ENCODE measurements at places on chromosomes 3 and 15.

DNA sequence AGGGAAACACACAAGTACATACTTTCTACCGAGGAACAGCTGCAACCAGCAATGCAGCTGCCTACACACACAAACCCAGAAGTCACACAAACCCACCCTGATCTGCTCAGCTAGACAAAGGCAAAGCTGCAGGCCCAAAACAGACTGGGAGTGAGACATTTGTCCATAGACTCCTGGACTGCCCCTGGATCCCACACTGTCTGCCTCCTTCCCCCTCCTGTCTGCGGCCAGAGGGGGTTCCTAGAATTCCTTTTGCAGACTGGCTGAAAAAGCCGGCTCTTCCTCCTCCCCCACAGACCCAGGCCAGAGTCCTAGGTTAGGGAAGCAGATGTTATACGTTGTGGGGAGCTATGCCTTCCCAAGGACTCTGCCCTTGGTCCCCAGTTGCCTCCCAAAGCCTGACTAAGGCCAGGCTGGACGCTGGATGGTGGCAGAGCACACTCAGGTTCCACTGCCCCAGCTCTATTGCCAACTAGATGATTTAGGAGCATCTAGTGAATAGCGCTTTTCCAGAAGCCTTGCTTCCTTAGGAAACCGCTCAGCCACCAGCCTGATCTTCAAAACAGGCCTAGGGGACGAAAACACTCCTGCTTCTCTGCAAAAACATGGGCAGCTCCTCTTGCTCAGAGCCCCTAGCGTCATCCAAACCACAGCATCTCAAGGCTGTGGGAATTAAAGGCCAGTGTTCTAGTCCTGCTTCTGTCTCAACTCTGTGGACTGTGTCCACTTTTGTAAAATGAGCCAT lies 37.4 kb upstream of the CILP start:
- no peak for DNase-seq

DNA sequence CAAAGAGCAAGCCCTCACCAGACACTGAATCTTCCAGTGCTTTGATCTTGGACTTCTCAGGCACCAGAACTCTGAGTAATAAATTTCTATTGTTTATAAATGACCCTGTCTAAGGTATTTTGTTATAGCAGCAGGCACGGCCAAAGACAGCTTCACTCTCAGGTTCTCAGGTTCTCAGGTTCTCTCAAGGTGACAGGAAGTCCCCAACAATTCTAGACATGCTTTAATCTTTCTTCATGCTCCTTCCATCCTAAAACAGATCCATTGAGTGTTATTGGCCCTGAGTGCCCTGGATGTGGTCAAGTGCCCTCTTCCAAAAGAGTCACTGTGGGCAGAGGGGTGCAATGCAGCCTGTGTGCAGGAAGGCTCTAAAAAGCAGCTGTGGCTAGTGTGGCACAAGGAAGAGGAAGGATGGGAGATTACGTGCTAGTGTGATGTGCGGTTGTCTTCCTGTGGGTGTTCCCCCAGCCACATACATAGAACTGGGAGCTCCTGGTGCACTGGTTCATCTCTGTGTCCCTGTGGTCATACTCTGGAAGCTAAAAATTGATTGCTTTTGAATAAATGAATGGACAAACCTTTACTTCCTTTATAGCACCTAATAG lies 11.0 kb upstream of the RAB7A start:
- DNase-seq, result no peak

DNA sequence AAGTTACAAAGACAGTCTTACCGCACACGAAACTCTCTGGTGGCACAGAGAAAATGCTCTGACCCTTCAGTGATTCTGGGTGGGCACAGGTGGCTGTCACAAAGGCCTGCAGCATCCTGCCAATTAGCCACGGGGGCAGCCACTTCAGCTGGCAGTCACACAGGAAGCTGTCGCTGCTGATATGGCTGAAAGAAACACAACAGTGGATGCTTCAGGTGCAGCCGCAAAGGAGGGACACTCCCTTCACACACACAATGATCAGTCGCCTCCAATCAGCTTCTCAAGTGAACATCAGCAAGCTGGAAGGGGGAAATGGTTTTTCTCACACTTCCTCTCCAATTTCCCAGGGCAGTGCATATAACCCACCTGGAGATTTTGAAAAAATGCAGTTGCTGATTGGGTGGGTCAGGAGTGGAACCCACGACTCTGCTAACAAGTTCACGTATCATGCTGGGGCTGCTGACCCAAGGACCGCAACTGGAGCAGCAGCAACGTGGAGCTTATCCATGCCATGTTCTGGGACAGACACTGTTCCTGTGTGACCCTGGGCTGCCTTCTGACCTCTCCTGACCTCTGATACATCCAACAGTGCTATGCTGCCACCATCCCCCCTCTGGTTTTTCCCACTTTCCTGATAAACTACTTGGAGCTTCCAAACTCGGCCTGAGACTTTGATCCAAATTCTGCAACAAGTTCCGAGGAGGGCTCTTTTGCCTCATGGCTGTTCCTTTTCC lies 106.6 kb downstream of the LRIG1 start:
- peak; percentile 61 for DNase-seq

- DNase-seq, result peak; percentile 94
Measured at GRCh38 chr3:3126477-3127431, at the start of gene TRNT1. Gene TRNT1 (plus strand): TSS chr3:3126940. CDS start chr3:3129041, 2,101 bp downstream.

DNA sequence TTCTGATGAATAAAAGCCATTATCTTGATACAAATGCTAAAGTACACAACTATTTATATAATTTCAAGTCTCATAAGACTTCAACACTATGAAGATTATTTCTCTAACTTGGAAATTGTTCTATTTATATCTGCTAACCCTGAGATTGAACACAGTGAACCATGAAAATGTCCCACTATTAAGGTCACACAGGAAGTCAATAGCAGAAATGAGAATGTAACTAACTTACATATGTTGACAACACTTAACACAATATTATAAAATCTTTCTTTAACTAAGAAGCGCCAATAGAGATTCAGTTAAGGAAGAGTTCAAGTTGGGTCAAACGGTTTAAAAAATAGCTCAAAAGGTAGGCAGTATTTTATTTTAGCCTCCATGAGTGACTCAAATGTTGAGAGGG lies 551.8 kb upstream of the CBLB start:
- DNase-seq, result no peak

GRCh38 chr15:101216100-101216499 lies 35.7 kb downstream of the CHSY1 start:
- no peak for DNase-seq

DNA sequence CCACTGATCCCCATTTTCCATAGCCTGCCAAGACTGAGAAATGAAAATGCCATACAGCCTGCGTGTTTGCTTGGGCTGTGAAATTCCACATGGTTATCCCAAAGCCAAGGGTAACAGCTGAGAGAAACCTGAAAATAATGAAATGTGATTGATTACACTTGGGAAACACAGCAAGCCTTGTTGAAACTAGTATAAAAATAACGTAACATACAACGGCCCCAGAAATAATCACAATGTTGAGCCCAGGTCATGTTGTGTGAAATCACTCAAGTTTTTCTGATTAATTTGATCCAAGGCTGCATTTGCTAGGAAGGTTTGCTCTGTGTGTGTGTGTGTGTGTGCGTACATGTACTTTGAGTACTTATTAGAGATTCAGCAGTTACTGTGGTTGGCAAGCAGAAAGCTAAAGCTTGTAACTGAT lies 269.0 kb downstream of the OXSM start:
- no peak for DNase-seq

DNA sequence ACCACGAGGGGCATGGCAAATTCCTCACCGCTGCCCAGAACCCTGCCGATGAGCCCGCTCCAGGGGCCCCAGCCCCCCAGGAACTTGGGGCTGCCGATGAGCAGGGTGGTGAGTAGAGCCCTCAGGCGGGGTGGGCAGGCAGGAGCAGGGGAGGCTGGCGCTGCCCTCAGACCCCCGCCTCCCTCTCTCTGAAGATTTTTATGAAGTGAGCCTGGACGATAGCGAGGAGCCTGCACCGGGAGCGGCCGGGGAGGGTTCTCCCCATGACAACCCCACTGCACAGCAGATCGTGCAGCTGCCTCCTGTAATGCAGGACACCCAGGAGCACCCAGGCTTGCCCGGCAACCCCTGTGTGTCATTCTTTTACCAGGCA lies 56.7 kb upstream of the UBE2Q2 start:
- no peak for DNase-seq

DNA sequence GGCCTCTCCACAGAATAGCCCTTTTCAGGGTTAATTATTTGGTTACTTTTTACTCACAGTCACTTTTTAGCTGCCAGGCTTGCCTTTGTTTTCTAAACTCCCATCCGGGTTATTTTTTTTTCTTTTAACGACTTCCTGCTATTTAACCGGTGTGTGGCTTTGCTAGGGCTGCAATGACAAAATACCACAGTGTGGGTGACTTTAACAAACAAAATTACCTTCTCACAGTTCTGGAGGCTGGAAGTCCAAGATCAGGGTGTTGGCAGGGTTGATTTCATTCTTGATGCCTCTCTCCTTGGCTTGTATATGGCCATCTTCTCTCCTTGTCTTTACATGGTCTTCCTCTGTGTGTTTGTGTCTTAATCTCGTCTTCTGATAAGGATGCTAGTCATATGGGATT lies 91.5 kb downstream of the IL1RAP start:
- no peak for DNase-seq

GRCh38 chr3:46299608-46300460 lies 54.1 kb upstream of the CCR2 start:
- DNase-seq, result no peak

- no peak for DNase-seq
Measured at GRCh38 chr15:68337826-68338225, 60.3 kb downstream of the FEM1B start.

DNA sequence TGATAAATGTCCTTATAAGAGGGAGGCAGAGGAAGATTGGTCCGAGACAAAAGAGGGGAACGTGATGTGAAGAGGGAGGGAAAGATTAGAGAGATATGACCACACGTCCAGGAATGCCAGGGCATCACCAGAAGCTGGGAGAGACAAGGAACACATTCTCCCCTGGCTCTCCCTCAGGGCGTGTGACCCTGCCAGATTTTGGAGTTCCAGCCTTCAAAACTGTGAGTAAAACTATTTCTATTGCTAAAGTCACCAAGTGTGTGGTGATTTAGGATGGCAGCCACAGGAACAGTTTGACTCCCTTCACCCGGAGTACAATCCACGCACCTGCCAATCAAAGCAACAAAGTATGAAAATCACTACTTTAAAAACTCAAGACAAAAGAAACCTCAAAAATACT lies 32.1 kb upstream of the TJP1 start:
- no peak for DNase-seq

DNA sequence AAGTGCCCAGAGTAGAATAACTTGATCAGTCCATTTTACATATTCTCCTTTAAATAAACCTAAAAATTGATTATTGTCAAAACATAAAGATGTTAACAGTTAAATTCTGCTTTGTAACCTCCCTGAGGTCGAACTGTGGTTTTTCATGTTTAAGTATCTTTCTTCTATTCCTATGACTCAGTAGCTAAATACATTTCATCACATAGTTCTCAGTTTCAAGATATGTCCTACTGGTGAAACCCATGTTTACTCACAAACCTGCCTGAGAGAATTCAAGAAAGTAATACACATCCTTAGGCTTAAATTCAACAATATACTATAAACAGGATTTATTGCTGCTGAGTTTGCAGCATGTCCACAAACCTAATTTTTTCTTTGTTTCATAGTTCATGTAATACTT lies 692.9 kb downstream of the ZPLD1 start:
- no peak for DNase-seq

Measured in GM12891 (cell line).